ENCODE measurements at places on chromosomes 7 and 10.

- DNase-seq = no peak
These were observed 16.4 kb downstream of the ZNF487 start for GRCh38 chr10:43453266-43453831.

DNA sequence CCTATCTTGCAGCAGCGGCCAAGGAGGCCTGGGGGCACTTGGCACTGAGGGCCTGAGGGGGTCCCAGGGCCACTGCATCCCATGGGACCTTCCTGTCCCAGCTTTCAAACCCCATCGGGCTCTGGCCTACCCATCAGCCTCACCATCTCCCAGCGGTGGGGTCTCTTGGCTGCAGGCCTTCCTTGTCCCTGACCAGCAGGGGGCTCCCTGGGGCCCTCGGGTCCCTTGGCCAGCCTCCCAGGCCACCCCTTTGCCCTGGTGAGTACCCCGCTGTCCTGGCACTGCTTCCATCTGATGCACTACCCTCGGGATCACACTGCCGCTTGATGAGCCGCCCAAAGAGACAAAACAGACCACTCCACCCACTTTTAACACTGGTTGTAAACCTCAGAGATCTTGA lies 43.5 kb downstream of the YKT6 start:
- no peak for DNase-seq

- DNase-seq = no peak
These were observed 32.7 kb upstream of the BAMBI start for GRCh38 chr10:28644647-28645046.

DNA sequence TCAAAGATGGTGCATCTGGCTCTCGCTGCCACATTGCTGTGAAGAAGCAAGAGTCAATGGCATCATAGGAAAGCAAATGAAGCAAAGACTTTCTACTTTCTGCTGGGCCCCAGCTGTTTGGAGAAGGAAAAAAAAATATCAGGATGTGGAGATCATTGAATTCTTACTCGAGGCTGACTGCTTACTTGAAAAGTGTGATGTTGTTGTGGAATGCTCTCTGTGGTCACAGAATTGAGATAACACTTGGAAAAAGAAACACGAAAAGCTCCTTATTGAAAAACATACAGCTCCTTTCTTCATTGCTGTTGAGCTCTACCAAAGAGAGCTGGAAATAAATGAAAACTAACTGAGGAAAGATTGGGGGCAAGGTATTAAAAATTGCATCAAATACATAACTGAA lies 157.4 kb upstream of the TBX20 start:
- DNase-seq = no peak

GRCh38 chr7:92626281-92626809 lies 36.2 kb upstream of the FAM133B start:
- DNase-seq = no peak

DNA sequence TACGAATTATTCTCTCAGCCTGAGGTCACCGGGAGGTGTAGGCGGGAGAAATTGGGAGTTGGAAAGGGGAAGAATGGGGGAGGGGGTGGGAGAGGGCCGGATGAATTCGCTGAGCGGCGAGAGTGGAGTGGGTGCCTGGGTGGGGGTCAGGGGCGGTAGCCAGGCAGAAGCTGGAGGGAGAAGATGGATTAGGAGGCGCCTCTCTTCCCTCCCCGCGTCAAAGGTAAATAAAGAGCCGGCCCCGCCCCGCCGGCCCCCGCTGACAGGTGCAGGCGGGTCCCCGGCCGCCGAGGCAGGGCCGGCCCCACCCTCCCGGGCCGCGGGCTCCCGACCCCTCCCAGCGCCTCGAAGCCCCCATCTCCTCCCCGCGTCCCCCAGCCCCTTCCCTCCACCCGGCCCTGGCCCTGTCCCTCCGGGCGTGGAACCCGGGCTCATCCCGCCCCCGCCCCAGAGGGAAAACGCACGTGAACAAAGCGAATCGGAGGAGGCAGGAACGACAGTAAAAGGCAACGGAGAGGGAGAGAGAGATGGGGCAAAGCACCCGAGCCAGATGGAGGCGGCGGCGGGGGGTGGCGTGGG lies 872 bp downstream of the FAM131B start:
- DNase-seq = no peak

DNA sequence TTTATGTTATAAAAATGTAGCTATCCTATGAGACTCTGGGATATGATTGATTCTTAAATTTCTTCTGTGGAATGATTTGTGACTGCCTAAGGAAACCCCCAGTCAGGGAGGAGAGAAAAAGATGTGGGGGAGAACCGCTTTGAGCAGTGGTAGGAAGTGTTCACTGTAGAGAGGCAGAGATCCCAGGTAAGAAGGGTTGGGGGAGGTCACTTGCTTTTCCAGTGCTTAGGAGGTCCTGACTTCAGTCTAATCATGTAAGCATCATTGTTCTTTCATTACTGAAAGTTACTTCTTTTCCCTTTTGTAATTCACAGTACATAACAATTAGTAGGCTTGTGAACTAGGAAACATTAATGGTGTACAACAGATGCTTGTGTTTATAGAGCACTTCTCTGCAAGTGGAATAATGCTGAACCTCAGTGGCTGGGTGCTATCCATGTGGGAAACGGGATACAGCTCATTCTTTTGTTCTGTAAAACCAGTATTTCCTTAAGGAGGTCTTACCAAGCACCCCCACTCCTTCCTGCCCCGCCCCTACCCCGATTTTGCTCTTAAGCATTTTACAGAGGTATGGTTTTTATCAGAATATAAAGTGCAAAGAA lies 165.4 kb downstream of the ST7 start:
- DNase-seq = no peak

- no peak for DNase-seq
These were observed 527.4 kb upstream of the IGFBP3 start for GRCh38 chr7:46448478-46448877.

GRCh38 chr10:119489991-119490326 lies 52.6 kb downstream of the RGS10 start:
- DNase-seq = no peak

GRCh38 chr7:122442929-122443328 lies 138.4 kb upstream of the FEZF1 start:
- no peak for DNase-seq

DNA sequence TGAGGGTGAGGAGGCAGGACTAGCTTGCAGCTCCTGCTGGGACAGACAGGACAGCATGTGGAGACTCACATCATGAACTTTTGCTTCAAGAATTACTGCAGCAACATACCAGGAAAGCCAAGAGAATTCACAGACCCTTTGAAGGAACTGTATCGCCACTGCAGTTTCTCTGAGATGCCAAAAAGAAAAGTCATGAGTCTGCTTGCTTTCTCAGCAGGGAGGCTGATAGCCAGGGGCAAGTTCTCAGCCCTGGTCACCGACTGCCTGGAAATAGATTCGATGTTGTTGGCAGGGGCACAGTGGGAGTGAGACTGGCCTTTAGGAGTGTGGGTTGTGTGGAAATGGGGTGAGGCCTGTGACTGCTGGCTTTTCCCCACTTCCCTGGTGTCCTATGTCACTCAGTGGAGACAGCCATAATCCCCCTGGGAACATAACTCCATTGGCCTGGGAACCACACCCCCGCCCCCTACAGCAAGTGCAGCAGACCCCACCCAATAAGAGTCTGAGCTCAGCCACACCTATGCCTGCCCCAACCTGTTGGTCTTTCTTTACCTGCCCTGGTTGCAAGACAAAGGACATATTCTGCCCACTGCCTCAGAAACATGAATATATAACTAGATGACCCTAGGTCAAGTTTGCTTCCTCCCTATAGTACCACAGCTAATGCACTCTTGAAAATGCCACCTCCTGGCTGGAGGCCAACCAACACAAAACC lies 1.6 kb upstream of the SAMD9 start:
- no peak for DNase-seq

GRCh38 chr10:24009115-24009514 lies 199.8 kb upstream of the KIAA1217 start:
- DNase-seq = no peak

DNA sequence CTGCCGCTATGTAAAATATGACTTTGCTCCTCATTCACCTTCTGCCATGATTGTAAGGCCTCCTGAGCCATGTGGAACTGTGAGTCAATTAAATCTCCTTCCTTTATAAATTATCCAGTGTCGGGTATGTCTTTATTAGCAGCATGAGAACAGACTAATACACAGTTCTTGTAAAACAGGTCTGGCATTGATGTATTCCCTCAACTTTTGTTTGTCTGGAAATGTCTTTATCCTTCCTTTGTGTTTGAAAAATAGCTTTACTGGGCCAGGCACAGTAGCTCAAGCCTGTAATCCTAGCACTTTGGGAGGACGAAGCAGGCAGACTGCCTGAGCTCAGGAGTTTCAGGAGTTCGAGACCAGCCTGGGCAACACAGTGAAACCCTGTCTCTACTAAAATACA lies 14.5 kb downstream of the IPMK start:
- no peak for DNase-seq

DNA sequence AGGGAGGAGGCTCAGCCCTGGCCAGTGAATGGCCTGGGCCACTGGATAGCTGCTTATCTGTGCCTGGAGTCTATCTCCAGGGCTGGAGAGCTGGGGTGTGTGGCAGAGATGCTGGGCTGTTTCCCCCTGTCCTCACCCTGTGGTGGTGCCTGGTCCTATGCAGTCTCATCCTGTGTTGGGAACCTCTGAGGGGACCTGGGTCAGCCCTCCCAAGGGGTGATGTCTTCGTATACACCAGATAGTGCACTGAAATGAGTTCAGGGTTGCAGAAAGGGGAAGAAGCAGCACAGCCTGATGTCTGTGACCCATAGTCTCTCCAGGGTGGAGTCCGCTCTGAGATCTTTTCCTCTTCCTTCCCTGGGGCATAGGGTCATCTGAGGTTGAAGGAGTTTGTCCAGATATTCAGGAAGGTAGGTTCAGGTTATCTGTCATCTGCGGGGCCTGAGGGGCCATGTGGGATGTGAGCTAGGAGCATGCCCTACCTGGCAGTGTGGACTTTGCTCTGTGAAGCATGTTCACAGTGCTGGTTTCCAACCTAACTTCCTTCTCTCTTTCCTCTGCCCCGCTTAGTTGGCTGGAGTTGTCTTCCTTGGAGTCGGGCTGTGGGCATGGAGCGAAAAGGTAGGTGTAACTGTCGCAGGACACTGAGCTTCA lies 33.4 kb upstream of the SH2D4B start:
- DNase-seq = no peak

DNA sequence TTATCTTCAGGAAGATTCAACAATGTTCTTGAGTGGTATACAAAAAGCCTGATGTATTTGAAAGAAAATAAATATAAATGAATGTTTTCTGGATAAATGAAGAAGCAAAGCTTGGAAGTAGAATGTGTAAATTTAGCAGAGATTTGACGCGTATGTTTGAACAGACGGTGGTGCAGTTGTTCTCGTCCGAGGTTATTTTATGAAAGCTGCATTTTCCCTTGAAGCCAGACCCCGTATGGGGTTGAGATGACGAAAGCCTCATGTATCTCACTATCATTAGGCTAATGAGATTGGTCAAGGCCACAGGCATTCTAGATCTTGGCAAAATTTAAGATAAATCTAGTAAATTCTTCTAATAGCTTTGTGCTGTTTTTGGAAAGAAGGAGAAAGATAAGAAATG lies 195.2 kb downstream of the NXPH1 start:
- DNase-seq = no peak

DNA sequence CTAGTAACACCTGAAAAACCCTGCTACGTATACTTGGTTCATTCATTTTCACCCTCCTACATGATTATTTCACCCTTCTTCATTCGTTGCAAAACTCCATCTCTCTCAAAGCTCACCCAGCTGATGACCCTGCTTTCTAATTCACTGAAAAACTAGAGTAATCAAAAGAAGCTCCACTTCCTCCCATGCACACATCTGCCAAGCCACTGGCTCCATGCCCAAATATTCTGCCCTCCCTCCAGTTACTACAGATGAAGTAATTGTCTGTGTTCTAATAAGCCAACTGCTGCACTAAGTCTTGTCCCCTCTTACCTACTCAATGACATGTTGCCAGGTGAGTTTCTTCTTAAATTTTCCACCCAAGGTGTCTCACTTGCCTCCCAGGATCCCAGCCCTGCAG lies 96.9 kb upstream of the CCDC71L start:
- no peak for DNase-seq

- no peak for DNase-seq
These were observed 150.0 kb upstream of the IGFBP3 start for GRCh38 chr7:46071076-46071475.

- peak; percentile 77 for DNase-seq
These were observed 2.9 kb upstream of the CD36 start for GRCh38 chr7:80635533-80635932.

DNA sequence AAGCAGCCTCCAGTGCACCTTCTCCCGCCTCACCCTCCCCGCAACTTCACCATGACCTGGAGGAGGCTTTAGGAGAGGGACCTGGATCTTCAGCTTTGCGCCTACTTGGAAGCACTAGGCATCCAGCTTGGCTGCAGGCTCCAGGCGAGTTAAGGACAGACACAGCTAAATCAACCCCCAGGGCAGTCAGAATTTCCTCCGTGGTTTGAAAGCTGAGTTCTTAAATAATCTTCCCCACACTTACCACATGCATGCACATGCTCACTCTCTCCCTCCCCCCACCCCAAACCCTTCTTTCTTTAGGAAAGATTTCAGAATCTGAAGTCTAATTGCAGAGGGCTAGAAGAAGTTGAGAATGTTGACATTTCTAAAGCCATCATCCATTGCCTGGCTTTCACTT lies 36.7 kb upstream of the LRRC4 start:
- DNase-seq = no peak

DNA sequence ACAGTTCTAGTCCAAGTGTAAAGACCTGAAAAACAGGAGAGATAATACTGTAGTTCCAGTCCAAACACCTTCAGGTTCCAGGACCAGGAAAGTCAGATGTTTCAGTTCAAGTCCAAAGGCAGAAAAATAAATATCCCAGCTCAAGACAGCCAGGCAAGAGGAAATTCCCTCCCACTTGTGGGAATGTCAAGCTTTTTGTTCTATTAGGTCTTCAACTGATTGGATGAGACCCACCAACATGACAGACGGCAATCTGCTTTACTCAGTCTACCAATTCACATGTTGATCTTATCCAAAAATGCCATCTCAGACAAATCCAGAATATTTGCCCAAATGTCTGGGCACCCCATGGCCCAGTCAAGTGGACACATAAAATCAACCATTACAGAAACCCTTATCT lies 33.1 kb downstream of the SEMA3D start:
- DNase-seq = no peak

DNA sequence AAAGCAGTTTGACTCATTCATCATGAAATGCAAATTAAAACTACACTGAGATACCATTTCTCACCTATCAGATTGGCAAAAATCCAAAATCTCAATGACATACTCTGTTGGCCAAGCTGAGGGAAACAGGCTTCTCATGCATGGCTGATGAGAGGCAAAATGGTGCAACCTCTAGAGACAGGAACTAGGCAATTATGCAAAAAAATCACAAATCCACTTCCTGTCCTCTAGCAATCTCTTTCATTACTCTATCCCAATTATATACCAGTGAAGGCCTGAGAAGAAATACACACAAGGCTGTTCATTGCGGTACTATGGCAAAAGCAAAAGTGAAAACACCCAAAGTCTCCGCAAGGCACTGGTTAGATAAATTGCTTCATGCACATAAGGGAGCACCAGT lies 25.9 kb upstream of the PTPRN2 start:
- no peak for DNase-seq

- DNase-seq = no peak
These were observed 582.0 kb upstream of the MKI67 start for GRCh38 chr10:128708182-128708581.

- DNase-seq = no peak
These were observed 50.1 kb downstream of the SEMA3A start for GRCh38 chr7:84144480-84144879.

Data from fibroblast of skin of left biceps (primary cell).